ENCODE measurements at places on chromosomes 4 and X. TPM values are rescaled to one million over a fixed set of nuclear protein-coding genes. Genes with fewer than 3 reads are reported as not detected.
A peak's percentile ranks its signal among the peaks of the same experiment; 100 is the strongest.

Gene CFP
- 0.57 TPM for total RNA-seq

- H3K4me1 ChIP-seq, result no peaks in the 10 kb centered on the region
- no peaks in the 10 kb centered on the region for H3K36me3 ChIP-seq
- no peak overlapping the region for H3K27ac ChIP-seq
- no peaks in the 10 kb centered on the region for H3K27me3 ChIP-seq
These were observed 191.8 kb upstream of the CXorf66 start for GRCh38 chrX:140157143-140157542.

GRCh38 chr4:153432965-153433753, 33.0 kb upstream of the TMEM131L start:
- no peaks in the 10 kb centered on the region for H3K27me3 ChIP-seq
- no peak overlapping the region for H3K27ac ChIP-seq
- peak; percentile 53 for DNase-seq
- no peaks in the 10 kb centered on the region for H3K36me3 ChIP-seq
- no peak overlapping the region for H3K4me3 ChIP-seq

DNA sequence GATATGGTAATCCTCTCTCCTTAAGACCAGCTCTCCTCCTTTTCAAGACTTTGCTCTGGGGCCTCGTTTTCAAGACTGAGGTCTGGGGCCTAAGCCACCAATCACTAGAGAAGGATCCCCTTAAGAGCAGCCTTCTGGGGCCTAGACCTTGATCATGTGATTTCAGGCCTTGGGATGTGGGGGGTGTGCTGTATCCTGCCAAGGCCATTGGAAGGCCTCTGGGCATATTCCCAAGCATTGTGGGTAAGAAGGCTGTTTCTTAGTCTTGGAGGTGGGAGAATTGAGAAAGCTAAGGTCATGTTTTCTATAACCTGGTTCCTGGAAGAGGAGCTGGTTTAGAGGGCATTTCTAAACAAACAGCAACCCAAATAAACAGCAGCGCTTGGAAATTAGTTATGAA, 12.1 kb downstream of the TMEM164 start:
- H3K27me3 ChIP-seq, result no peaks in the 10 kb centered on the region
- no peak overlapping the region for H3K4me3 ChIP-seq
- no peak for DNase-seq

DNA sequence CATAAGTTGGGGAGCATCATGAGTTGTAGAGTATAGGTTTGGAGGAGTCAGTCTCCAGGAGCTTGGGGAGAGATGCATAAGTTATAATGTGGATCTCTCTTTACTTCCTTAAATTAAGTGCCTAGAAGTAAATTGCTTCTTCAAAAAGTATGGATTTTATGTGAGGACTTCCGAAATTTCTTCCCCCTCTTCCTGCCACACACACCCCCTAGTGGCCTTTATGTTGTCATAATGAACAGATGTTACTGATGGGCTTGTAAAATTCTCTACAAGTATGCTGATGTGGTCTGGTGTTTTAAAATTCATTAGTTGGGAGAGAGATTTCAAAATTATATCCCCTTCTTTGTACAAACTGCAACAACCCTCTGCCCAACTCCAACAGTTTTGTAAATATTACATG, 2.3 kb upstream of the METTL14 start:
- peaks cover 24% of the 10 kb centered on the region for H3K4me1 ChIP-seq
- no peak overlapping the region for H3K4me3 ChIP-seq
- no peak overlapping the region for H3K27ac ChIP-seq
- H3K27me3 ChIP-seq, result peaks cover 28% of the 10 kb centered on the region
- H3K36me3 ChIP-seq, result peaks cover 4% of the 10 kb centered on the region

DNA sequence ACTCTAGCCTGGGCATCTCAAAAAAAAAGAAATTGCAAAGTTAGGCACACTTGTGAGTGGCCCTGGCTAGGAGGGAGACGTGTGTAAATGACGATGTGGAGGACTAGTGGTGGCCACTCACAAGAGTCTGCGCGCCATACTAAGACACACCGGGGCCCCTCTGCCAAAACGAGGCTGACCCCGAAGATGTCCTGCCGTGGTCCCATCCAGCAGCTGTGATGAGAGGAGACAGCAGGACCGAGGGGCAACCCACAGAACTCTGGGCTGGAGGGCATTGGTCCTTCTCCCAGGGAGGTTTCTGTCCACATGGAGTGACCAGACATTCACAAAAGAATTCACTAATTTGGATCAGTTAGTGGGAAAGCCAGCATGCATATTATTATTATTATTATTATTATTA, 47.4 kb downstream of the NOP14 start:
- no peak overlapping the region for H3K27ac ChIP-seq
- no peak for DNase-seq
- H3K4me3 ChIP-seq, result no peak overlapping the region
- no peaks in the 10 kb centered on the region for H3K4me1 ChIP-seq

Gene HTN1
- total RNA-seq, result not detected

- no peaks in the 10 kb centered on the region for H3K4me1 ChIP-seq
- H3K36me3 ChIP-seq, result no peaks in the 10 kb centered on the region
- no peak for DNase-seq
- H3K4me3 ChIP-seq, result no peak overlapping the region
- no peaks in the 10 kb centered on the region for H3K27me3 ChIP-seq
These were observed 97.1 kb downstream of the ENOX2 start for GRCh38 chrX:130805903-130806302.

- no peak for DNase-seq
- no peaks in the 10 kb centered on the region for H3K27me3 ChIP-seq
- H3K4me1 ChIP-seq, result no peaks in the 10 kb centered on the region
These were observed 601.4 kb downstream of the KCNIP4 start for GRCh38 chr4:21347142-21347541.

Gene CNKSR2
- total RNA-seq, result 2.5 TPM

Gene BEX2
- total RNA-seq, result 4.0 TPM

Gene HEPH
- total RNA-seq, result 6.3 TPM

- H3K4me1 ChIP-seq, result peaks cover 15% of the 10 kb centered on the region
- H3K36me3 ChIP-seq, result peaks cover 2% of the 10 kb centered on the region
- peak overlapping the region; percentile 96 for H3K27ac ChIP-seq
These were observed 808 bp downstream of the HUWE1 start for GRCh38 chrX:53685711-53686110.

DNA sequence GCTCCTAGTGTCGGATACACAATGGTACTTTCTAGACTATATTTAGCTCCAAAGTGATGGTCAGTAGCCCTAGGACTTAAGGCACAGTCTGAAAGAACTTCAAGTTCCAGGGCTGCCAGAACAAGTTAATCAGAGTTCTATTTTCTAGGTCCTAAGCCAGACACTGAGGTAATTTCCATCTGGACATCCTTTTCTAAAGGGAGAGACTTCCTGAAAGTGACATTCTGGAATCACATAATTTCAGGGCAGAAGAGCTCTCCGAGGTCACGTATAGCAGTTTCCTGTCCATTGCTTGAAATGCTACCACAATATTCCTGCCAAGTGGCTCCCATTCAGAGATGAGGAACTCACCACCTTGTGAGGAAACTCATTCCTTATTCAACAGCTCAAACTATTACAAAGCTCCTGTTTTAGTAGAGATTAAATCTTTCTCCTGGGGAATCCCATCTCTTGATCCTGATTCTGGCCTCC, 117.9 kb downstream of the COL25A1 start:
- DNase-seq, result no peak
- H3K36me3 ChIP-seq, result no peaks in the 10 kb centered on the region
- peaks cover 10% of the 10 kb centered on the region for H3K4me1 ChIP-seq
- H3K4me3 ChIP-seq, result no peak overlapping the region
- H3K27me3 ChIP-seq, result peaks cover 2% of the 10 kb centered on the region

DNA sequence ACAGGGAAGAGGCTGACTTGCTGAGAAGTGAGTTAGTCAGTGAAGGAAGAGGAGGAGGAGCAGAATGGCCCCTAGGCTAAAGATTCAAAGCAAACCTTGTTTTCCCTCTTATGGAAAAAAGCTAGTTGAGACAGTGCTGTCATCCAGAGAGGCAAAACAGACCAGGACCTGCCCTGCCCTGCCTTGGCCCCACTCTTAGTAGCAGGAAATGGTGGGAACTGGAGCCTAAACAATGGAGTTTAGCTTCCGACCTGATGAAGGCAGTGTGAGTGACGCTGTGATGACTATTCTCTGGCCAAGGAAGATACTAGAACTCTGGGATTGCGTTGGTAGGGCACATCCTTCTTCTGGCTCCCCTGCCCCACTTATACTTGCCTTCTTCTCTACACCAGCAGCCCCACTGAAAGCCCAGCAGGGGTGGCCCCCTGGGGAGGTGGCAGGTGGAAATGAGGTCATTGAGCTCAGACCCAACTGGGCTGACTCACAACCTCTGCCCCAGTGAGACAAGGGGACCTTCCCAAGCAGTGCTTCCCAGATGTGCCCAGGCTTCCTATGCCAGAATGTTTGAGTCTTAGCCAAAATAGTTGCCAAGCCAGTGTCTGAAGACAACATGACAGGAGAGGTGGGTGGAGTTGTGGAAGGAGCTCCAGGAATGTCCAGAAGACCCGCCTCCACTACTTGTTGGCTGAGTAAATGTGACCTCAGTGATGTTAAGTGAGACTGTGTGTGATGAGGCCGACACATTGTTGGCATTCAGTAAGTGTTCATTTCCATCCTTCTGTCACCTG, 38.8 kb downstream of the MSN start:
- DNase-seq, result no peak
- H3K4me1 ChIP-seq, result peaks cover 46% of the 10 kb centered on the region
- no peaks in the 10 kb centered on the region for H3K36me3 ChIP-seq
- peak overlapping the region; percentile 86 for H3K27ac ChIP-seq
- no peak overlapping the region for H3K4me3 ChIP-seq

Gene PCDH19
- 1.7 TPM for total RNA-seq

Gene CDKL2
- 5.0 TPM for total RNA-seq

Gene RRAGB
- 30.3 TPM for total RNA-seq

- H3K27me3 ChIP-seq, result no peaks in the 10 kb centered on the region
- no peak overlapping the region for H3K4me3 ChIP-seq
- no peak overlapping the region for H3K27ac ChIP-seq
- H3K4me1 ChIP-seq, result no peaks in the 10 kb centered on the region
- DNase-seq, result no peak
These were observed 67.4 kb downstream of the CNGA2 start for GRCh38 chrX:151801980-151802379.

GRCh38 chrX:68820476-68821110, 8.2 kb upstream of the EFNB1 start:
- no peak overlapping the region for H3K4me3 ChIP-seq
- no peaks in the 10 kb centered on the region for H3K4me1 ChIP-seq
- no peaks in the 10 kb centered on the region for H3K36me3 ChIP-seq
- peak; percentile 76 for DNase-seq
- H3K27ac ChIP-seq, result no peak overlapping the region
- H3K27me3 ChIP-seq, result peaks cover 2% of the 10 kb centered on the region

GRCh38 chrX:3160756-3161155, 119.5 kb downstream of the ARSF start:
- peak overlapping the region; percentile 51 for H3K27ac ChIP-seq
- no peaks in the 10 kb centered on the region for H3K27me3 ChIP-seq
- H3K4me1 ChIP-seq, result peaks cover 41% of the 10 kb centered on the region
- no peak overlapping the region for H3K4me3 ChIP-seq

- H3K36me3 ChIP-seq, result no peaks in the 10 kb centered on the region
- no peak overlapping the region for H3K27ac ChIP-seq
- peaks cover 31% of the 10 kb centered on the region for H3K27me3 ChIP-seq
- DNase-seq, result no peak
- H3K4me3 ChIP-seq, result no peak overlapping the region
- no peaks in the 10 kb centered on the region for H3K4me1 ChIP-seq
These were observed 110.1 kb downstream of the FBXO8 start for GRCh38 chr4:174173360-174173759.

- H3K27ac ChIP-seq, result peak overlapping the region; percentile 95
- peaks cover 19% of the 10 kb centered on the region for H3K36me3 ChIP-seq
- DNase-seq, result no peak
- H3K27me3 ChIP-seq, result no peaks in the 10 kb centered on the region
These were observed 1.3 kb upstream of the TSPYL2 start for GRCh38 chrX:53080628-53081580.

DNA sequence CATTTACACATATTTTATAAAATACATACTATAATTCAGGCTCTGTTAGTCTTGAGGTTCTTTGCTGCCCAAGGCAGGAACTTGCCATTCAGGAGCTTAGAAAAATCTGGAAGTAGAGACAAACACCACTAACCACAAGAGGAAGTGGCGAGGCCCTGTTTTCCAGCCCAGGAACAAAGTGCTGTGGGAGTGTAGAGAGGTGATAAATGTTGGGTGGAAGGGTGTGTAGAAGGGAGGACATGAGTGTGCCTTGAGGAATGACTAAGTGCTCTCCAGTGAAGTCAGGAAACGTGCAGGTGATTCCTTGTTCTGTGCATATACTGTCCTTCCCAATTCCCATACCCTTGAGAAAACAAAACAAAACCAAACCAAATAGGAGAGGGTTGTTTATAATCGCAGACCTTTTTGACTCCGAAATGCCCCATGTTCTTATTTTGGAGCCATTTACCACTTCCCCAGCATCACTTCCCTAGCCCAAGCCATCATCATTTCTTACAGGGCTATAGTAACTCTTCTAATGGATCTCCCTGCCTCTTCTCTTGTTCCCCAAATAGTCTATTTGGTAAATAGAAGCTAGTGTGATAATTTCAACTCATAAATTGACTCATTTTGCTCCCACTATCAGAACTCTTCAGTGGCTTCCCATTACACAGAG, 83.2 kb downstream of the GPAT3 start:
- no peak for DNase-seq
- H3K4me1 ChIP-seq, result no peaks in the 10 kb centered on the region
- peaks cover 2% of the 10 kb centered on the region for H3K36me3 ChIP-seq
- H3K27ac ChIP-seq, result no peak overlapping the region

Gene BMP3
- total RNA-seq, result not detected

Gene CLIC2
- 0.99 TPM for total RNA-seq

DNA sequence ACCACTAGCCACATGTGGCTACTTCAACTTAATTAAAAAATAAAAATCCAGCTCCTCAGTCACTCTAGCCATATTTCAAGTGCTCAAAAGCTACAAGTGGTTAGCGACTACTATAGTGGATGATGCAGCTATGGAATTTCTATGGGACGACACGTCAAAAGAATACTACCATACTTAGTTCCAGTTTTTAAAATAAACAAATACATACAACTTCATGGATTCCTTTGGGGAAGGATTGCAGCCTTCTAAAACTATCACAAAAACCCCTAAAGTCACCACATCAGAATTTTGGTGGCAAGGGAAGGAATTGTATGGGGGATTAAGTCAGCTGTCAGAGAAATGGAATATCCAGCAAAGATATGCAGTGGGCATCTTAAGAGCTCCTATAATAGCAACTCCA, 6.5 kb downstream of the ZNF280C start:
- no peaks in the 10 kb centered on the region for H3K27me3 ChIP-seq
- peaks cover 6% of the 10 kb centered on the region for H3K36me3 ChIP-seq
- peaks cover 7% of the 10 kb centered on the region for H3K4me1 ChIP-seq
- DNase-seq, result no peak

Gene CT83
- not detected for total RNA-seq

Gene XKRX
- total RNA-seq, result not detected

GRCh38 chrX:136954930-136955329, 74.4 kb upstream of the RBMX start:
- no peak overlapping the region for H3K27ac ChIP-seq
- no peaks in the 10 kb centered on the region for H3K36me3 ChIP-seq
- no peak overlapping the region for H3K4me3 ChIP-seq
- DNase-seq, result no peak
- H3K27me3 ChIP-seq, result no peaks in the 10 kb centered on the region

Gene P2RY10
- total RNA-seq, result not detected

DNA sequence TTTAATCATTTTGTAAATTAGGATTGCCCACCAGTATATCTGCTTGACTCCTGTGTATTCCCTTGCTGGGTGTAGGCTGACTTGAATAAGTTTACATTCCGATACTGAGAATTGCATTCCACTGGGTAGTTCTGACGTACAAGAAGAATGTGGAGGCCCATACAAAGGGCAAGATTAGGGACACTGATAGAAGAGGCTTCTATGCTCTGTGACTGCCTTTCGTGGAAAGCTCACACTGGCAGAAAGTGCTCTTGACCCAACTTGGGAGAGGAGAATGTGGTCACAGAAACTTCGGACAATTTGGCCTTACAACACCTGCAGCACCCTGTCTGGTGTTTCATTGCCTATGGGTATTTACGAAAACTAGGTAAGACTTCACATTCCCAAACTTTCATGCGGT, 126.3 kb downstream of the RAPGEF2 start:
- peaks cover 40% of the 10 kb centered on the region for H3K4me1 ChIP-seq
- no peak for DNase-seq

Measured in osteocyte (in vitro differentiated cells).